ENCODE measurements at places on chromosomes 4 and X.

- no peak for DNase-seq
Measured at GRCh38 chr4:140254651-140255299, 100.8 kb upstream of the MAML3 start.

DNA sequence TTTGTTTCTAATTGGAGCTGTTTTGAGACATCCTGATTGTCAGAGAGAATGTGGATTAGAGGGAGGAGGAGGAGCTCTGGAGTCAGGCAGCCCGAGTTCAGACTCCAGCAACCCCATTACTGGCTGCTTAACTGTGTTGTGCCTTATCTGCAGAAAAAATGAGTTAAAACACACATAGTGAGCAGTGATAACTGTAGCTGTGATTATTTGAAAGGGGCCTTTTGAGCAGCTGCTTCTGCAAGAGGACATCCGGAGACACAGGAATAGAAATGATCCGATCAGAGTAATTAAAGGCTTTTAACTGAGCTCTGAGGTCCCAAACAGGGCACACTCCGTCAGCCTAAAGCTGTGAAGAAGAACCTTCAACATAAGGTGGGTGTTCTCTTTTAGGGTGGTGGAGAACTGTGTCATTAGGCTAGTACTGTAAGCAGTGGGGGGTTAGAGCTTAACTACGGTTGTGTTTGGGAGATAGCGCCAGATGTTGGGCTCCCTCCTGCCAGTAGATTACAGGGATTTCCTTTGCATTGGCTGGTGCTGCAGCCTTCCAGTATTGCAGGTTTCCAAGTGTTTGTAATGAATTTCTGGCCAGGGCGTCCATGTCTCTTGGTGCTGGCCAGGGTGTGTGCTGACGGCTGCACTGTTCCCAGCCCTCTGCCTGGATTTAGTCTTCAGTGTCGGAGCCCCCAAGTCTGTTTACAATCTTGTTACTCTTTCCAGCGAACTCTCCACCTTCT lies 24.3 kb downstream of the ADD1 start:
- DNase-seq = no peak

DNA sequence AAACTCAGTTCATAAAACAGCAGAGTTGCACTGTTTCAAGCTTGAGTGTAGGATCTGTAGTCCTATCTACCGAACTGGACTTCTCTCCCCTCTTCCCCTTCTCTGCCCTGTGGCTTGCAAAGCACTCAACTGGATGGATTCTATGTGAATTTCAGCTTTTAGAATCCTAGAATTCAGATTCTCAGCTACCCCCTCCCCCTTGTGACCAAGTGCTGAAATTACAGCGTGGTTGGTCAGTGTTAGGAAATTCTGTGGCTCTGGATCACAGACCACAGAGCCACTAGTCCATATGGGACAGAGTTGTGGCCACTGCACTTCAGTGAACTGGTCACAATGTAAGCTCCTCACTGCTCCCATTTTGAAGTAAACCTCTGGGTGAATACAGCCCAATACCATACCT lies 64.6 kb upstream of the TRPC5 start:
- DNase-seq = no peak

DNA sequence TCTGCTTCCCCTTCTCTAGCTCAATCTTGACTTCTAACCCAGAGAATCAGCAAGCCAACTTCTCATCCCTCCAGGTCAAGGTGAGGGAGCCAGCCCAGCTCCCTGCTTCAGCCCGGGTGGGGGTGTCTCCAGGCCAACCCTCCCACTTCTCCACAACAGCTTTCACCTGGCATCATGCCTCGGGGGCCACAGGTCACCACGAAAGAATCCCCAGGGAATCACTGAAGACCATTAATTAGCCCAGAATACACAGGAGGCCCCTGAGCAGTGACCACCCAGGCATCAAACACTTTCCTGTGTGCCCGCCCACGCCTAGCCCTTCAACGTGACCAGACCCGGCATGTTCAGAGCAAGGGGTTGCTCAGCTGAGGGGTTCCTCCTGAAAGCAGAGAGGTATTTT lies 646.7 kb downstream of the BCOR start:
- DNase-seq = no peak

GRCh38 chr4:74217365-74217764 lies 59.4 kb downstream of the MTHFD2L start:
- DNase-seq = no peak

GRCh38 chr4:1305781-1306455 lies 16.2 kb downstream of the MAEA start:
- no peak for DNase-seq

DNA sequence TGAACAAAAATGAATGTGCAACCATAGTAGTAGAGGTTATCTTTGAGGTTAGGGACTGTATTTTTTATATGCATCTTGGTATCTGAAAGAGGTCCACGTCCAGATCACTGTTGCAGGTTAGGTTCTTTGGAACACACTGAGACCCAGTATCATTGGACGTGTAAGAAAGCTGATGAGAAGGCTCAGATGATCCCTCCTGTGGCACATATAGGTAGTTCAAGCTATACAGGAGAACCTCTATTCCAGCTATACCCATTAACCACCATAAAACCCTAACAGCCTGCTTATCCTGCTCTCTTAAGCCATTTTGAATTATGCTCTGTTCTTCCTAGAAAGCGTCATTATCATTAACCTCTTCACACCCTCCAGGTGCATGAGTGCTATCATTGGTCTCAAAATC lies 930.7 kb upstream of the HS3ST1 start:
- DNase-seq = no peak

- no peak for DNase-seq
Measured at GRCh38 chr4:108359986-108360681, 191.4 kb upstream of the LEF1 start.

GRCh38 chr4:113998531-113998930 lies 19.1 kb upstream of the ARSJ start:
- DNase-seq = no peak

- DNase-seq = no peak
Measured at GRCh38 chr4:141999446-142000143, 363.2 kb downstream of the IL15 start.

DNA sequence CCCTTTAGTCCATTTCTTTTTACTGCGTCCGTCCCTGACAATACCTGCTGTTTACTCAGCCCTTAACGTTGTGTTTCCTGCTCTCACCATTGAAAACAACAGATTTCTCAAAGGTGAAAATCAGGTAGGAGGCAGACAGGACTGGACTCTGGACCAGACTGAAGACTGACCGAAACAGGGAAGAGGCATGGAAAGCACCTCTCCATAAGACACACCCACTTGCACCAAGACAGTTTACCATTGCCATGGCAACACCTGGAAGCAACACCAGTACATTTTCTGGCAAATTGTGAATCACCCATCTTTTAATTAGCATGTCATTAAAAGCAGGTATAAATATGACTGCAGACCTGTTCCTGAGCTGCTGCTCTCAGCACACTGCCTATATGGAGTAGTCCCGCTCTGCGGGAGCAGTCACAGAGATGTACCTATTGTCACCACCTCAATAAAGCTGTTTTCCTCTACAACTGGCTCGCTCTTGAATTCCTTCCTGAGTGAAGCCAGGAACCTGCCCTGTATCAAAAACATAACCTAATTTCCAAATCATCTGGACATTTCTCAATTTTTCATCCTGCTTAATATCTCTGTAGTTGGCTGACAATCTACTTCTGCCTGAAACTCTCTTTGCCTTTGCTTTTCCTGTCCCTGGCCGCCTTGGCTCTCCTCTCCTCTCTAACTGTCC lies 117.0 kb downstream of the RNF150 start:
- DNase-seq = no peak
